ENCODE measurements at places on chromosomes 5 and 9.

- no peak for DNase-seq
Observed at GRCh38 chr5:173742432-173742816, 126.0 kb upstream of the BOD1 start.

- DNase-seq = no peak
Observed at GRCh38 chr9:137388589-137389427, 34.2 kb downstream of the EXD3 start.

DNA sequence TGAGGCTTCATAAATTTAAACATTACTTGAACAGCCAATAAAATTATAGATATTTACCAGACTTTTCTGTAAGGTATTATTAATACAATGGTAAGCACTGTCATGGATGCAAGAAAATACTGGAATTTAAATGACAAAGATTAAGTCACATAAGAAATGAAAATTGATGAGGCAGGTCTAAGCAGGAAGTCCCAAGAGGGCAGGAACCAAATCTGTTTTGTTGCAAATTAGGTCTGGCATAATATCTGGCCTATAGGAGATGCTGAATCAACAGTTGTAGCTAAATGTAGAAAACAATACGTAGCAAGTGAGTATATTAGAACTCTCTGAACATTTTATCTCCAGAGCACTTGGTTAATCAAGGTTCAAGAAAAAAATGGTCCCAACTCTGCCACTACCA lies 142.5 kb downstream of the EBF1 start:
- no peak for DNase-seq

- DNase-seq = no peak
Observed at GRCh38 chr9:108363311-108363710, 492.5 kb downstream of the ACTL7B start.

- no peak for DNase-seq
Observed at GRCh38 chr5:119071561-119071995, 691 bp downstream of the DMXL1 start.

GRCh38 chr5:139667730-139668063 lies 19.5 kb downstream of the CXXC5 start:
- no peak for DNase-seq

DNA sequence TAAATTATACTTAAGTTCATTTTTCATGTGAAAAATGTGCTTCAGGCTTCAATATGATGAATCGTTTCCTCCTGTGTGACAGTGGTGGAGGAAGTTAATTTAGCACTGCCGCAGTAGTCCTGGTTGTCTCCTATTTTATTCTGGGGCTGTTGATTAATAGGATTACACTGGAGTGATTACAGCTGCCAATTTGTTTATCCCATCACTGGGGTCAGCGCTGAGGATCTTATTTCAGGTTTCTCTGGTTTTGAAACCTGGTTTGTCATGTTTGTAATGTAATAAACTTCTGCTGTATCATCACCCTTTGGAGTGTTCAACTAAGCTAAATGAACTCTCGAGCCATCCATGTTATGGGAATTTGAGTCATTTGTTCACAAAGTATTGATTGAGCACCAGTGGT lies 241.7 kb upstream of the KCNN2 start:
- no peak for DNase-seq

GRCh38 chr9:69609156-69609555 lies 63.0 kb downstream of the APBA1 start:
- DNase-seq = no peak

- peak; percentile 28 for DNase-seq
Observed at GRCh38 chr5:102561894-102562760, 63.3 kb upstream of the SLCO6A1 start.

- no peak for DNase-seq
Observed at GRCh38 chr5:135645336-135646180, 66.8 kb upstream of the CXCL14 start.

- DNase-seq = no peak
Observed at GRCh38 chr5:124064956-124065355, 553.0 kb downstream of the CSNK1G3 start.

- DNase-seq = no peak
Observed at GRCh38 chr9:106890608-106891007, 27.6 kb downstream of the ZNF462 start.

- peak; percentile 36 for DNase-seq
Observed at GRCh38 chr9:34884747-34885189, 73.3 kb upstream of the PHF24 start.

DNA sequence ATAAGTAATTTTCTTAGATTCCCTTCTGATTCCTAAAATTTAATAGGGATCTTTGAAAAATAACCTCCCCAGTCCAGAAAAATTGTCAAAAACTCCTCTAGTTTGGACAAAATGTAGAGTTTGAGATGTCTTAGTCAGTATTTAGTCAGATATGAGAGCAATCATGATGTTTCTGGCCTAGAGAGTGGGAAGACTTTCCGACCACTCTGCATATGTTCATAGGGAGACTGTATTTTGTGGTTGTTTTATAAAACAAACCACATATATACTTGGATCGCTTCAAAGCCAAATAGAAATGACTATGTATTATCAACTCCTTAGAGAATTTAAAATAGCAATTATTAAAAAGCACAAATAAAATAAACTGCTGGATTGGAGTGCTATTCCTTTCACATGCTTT lies 15.8 kb downstream of the ZFAND5 start:
- DNase-seq = no peak

DNA sequence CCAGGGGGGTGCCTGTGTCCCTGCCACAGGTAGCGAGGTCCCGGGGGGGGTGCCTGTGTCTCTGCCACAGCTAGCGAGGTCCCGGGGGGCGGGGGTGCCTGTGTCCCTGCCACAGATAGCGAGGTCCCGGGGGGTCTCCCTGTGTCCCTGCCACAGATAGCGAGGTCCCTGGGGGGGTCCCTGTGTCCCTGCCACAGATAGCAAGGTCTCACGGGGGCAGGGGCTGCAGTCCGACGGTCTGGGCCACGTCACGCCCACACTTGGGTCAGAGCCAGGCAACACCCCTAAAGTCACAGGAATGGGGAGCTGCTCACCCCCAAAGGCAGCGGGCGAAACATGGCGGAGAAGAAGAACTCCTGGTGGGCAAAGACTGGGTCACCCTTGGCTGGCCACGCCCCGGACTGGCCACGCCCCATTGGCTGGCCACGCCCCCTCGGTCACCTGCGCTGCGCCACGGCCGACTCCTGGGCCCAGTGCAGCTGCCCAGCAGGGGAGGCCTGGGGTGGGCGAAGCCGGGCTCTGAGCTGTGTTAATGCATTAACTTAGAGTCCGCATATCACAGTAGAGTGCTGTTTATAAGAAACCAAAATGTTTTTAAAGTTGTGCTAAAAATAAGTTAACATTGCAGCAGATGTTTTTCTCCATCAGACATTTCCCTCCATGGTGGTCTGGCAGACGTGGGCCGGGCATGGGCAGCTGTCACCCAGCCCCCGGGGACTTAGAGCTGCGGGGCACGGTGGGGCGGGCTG lies 7.0 kb downstream of the NOXA1 start:
- DNase-seq = no peak

- no peak for DNase-seq
Observed at GRCh38 chr5:136014049-136015002, 14.5 kb upstream of the TGFBI start.

DNA sequence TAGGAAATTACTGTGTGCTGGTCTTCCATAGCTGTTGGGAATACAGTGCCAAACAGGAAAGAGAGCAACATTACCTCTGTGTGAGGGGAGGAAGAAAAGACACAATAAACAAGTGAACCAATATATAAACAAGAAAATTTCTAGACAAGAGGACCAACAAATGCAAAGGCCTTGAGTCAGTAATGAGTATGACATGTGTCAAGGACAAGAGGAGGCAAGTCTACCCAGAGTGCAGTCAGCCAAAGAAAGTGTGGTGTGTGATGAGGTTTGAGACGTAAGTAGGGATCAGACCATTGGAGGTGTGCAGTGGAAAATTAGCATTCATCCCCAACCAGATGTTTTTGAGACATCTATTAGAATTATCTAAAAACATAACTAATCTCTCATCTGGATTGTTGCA lies 69.5 kb upstream of the CDH6 start:
- DNase-seq = no peak

DNA sequence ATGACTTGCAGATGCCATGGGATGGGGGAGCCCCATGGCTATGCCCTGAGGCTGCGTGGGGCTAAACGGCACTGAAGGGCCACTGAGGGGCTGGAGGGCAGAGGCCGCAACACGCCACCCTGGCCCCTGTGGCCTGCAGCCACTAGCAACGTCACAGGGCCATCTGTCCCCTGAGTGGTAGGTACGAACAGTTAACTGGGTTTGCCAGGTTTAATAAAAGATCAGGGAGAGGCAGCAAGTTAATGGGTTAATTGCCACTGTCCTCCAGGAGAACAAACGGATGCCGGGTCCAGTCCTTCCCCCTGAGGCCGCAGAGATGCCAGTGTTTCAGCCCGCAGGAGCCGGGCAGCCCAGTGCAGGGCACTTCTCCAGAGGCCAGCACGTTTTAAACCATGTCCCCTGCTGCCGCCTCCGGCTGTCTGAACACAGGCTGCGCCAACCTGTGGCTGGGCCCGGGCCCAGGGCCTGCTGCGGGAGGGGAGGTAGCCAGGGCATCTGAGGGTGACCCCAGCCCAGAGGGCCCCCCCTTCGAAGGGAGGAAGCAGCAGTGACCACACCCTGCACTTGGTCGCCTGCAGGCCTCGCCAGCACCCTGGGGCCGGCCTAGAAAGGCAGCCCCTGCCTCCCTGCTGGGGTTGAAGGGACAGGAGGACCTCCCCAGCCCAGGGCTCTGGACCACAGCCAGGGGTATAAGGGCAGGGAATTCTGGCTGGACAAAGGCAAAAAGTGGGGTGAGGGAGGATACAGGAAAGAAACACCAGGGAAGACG lies 227.3 kb downstream of the FANCC start:
- no peak for DNase-seq

DNA sequence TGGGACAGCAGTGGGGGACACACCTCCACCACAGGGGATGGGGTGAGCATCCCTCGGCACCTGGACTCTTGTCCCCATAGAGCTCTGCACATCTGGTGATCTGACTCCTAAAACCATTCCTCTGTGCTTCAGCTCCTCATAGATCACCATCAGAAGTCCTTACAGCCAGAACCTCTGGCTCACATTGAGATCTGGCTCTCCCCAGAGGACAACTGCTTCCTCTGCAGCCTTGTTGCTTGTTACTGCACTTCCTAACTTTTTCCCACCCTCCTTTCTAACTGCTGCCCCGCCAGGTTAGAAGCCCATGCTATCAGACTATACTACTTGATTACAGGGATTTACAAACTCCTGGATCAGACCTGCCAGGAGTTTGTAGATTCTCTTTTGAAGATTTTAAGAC lies 64.5 kb downstream of the ARSB start:
- DNase-seq = no peak

DNA sequence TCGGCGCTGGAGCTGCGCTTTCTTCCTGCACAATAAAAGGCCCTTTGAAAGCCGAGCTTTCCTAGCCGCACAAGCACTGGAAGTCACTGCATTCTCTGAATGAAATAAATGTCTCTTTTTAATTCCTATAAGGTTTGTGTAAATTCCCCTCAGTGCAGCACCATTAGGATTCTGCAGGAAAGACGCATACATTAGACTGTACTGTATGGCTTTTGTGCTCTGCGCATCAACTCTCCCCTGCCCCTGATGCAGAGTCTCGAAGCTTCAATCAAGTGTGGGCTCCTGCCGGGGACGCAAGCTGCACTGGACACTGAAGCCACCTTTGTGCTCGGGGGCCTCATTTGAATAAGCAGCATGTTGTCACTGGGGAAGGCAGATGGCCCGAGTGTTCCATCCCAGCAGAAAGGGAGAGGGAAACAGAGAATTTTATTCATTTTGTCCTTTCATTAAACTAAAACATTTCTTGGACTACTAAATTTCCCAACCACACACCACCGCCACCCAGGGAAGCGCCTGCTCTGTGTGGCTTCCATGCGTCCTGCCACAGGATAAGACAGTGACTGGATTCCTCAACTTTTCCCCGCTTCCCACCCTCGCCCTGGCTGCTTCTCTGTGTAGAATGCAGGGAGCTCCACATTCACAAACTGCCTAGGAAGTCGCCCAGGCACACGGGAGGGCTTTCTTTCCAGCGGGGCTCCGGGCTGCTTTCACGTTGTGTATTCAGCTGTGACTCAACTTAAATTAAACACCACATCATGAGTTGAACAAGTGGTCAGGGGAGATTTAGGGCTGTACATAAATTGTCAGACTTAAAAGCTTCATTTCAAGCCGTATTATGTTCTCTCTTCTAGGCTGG lies 635.4 kb downstream of the IRX1 start:
- no peak for DNase-seq

- no peak for DNase-seq
Observed at GRCh38 chr9:128714586-128715435, 9.1 kb downstream of the ZDHHC12 start.

GRCh38 chr9:122059955-122060324 lies 33.2 kb downstream of the TTLL11 start:
- DNase-seq = no peak

DNA sequence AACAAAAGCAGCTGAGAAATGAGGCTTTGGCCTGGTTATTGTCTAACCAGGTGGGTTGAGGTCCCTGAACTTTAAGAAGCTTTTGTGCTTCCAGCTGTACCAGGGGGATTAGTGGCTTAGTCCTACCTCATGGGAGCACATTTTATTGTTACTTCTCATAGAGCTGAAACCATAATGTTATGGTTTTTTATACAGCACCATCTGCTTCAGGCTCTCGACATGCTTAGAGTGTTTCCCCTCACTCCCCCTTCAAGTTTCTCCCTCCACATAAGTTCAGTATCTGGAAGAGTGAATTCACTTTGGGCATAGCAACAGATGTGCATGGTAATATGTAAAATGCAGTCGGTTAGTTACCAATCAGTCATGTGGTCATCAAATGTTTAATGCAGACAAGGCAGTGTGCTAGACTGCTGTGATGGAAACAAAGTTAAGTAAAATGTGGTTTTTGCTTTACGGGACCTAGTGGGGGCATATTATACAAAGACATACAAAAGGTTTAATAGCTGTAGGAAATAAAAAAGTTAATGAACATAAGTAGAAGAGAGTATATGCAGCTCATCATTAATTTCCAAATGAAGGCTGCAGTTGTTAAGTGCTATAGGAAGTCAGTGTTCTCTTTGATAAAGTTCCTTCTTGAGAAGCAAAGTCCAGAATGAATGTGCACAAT lies 95.9 kb upstream of the SPRY4 start:
- no peak for DNase-seq

GRCh38 chr9:130501639-130502038 lies 56.9 kb downstream of the ASS1 start:
- DNase-seq = no peak

Data from activated CD4-positive, alpha-beta T cell treated with anti-CD3 and anti-CD28 coated beads, Interleukin-2, amount 50 U/mL, for 48 hours (primary cell).